ENCODE measurements at places on chromosomes 1 and 21.

DNA sequence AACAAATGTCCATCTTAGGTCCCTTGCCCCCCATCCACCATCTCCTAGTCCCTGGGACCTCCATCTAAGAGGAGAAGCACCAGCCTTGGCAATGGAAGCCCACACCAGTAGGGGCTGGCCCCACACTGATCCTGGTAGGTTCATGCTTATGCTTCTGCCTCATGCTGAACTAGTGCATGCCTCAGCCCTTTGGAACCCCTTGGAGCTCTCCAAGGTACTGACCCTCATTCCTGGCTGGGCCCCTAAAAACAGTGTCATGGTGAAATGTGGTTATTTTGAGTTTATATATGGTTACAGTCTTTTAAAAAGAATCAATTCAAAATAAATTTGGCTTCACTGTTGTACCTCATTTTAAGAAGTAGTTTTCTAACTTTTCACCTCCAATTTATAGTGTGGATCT is 108.3 kb downstream of the HIVEP3 start:
- DNase-seq, result no peak

- DNase-seq, result no peak
Measured at GRCh38 chr1:15283526-15283925, 36.5 kb downstream of the FHAD1 start.

DNA sequence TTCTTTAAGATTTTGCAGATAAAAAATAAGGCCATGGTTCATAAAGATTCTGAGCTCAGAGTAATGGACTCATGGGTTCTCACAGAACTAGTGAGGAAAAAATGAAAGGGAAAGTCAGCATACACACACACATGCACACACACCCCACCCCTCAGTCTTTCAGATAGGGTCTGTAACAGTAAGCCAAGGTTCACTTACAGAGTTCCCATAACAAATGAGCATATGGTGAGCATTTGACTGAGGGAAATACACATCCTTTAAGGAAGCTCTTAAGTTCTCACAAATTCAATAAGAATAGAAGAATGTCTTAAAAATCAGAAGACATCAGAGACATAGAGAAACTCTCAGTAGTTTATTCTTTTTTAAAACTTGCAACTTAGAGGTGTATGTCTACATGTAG is 57.9 kb downstream of the NTMT2 start:
- no peak for DNase-seq

DNA sequence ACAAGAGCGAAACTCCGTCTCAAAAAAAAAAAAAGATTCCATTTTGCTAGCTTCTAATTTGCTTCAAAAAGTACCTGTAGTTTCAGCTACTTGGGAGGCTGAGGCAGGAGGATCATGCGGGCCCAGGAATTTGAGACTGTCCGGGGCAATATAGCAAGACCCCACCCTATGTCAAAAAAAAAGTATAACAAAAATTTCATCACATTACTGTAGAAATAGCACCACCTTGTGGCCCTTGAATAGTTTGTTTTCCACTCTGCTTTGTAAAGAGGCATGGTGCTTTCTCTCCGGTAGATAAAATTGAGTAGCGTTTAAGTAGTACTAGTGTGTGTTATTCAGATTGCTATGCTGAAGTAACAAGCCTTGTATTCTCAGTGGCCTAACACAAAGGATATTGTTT is 18.2 kb upstream of the MSTO1 start:
- DNase-seq, result no peak

DNA sequence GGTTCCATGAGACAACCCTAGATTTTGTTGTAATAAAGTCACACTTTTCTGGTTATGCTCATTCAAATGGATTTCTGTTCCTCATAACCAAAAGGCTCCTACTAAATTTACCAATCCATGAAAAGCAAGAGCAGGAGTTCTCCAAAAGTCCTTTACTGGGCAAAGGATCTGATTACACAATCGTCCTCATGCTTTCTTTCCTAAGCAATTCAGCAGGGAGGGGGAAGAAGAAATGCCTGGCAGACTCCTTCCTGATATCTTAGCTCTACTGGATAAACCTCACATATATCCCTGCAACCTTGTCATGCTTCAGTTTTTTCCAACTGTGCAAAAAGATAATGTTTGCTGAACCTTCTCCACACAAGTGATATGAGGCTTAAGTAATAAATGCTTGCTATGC is 67.6 kb upstream of the GUCA2B start:
- peak; percentile 12 for DNase-seq

GRCh38 chr1:168960595-168960994 is 145.9 kb upstream of the ATP1B1 start:
- DNase-seq, result no peak

GRCh38 chr1:229950020-229950419 is 117.0 kb upstream of the GALNT2 start:
- DNase-seq, result no peak

DNA sequence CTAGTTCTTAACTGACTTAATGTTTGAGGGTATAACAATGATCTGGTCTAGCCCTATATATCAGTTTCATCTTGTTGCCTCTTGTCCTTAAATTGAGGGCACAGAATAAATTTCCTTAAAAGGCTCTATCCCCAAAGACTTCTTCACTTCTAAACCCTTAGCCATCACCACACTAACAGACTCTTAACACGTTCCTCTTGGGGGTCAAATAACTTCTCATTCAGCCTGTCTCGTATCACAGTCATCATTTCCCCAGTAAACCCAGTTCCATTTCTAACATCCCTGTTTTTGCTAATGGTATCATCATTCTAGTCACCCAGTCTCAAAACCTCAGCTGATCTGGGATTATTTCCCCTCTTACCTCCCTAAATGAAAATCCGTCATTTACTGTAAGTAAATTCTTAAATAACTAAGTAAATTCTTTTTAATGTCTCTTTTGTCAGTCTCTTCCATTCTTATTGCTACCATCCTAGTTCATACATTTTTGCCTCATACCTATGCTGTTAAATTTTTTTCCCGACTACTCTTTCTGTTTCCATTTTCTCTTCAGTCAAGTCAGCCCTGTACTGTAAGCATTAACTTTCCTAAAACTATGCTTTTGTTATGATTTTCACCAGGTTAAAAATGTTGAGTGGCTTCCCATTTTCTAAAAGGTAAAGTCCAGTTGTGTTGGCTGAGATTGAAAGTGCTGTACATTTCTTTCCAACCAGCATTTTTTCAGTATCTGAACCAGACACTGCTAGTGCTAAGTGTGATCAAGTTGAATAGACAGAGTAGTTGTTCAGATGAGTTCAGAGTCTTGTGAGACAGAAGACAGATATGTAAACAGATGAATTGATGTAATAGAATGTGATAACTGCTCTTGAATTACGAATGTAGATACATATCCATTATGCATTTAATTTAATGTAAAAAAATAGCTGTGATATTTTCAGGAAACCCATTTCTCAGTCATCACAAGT is 6.9 kb downstream of the CTTNBP2NL start:
- DNase-seq, result no peak

- DNase-seq, result no peak
Measured at GRCh38 chr1:66251546-66251945, 282.4 kb upstream of the SGIP1 start.

DNA sequence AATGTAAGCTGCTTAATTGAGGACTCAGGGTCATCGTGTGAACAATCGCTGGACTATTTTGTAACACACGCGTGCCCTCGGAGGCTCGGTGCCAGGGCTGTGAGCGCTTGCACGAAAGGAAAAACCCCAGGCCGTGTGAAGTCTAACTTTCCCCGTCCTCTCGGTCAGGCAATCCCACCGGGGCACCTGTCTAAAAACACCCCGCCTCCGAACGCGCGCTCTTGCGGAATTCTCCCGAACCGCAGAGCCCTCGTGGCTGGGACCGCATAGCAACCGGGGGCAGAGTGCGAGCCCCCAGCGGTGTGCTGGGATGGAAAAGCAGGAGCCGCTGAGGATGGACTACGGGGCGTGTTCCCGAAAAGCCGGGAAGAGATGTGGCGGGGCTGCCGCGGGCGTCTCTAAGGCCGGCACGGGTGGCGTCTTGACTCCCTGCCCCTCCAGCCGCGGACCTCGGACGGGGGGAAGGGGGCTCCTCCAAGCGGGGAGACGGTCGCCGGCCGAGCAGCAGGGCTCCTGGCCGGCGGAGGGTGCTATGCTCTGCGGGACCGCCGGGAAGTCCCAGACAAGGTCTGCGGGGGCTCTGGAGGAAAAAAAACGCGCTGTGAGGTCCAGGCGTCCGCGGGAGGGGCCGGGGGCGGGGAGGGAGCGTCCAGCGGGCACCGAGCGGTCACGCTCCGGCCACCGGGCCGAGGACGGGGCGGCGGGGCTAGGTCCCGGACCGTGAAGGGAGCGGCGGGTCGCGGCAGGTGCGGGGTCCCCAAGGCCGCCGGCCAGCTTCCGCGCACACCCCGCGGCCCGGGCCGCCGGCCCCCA is 936 bp downstream of the ZBTB21 start:
- peak; percentile 55 for DNase-seq

- no peak for DNase-seq
Measured at GRCh38 chr1:116064616-116065015, 46.6 kb upstream of the MAB21L3 start.

DNA sequence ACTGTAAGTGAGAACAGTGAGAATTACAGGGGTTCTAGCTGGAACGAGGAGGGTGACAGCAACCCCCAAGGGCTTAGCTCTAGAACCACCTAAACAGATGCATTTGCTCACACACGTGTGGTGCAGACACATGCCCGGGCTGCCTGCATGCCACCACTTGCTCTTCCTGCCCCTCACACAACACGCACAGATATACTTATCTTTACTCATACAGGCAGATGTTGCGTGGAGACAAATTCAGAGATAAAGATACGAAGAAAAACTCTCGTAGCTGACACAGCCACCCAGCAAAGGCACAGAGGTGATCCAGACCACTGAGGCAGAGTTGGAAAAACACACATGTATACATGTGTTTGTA is 13.5 kb downstream of the VANGL1 start:
- no peak for DNase-seq

DNA sequence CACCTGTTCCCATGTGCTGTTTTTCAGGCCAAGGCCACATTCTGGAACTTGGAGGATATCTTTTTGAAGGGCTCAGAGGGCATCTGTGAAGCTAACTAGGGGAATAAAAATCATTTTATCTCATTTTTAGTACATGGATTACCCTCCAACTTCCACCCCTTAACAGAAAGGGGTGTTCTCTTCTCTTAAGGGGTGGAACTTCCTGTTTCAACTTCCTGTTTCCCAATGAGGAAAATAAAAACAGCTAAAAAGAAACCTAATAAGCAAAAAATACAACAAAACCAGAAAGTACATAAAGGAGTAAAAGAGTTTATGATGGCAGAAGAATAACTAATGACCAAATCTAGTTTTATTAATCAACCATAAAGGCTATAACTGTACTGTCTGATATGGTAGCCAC is 24.8 kb upstream of the SLC22A15 start:
- DNase-seq, result no peak

DNA sequence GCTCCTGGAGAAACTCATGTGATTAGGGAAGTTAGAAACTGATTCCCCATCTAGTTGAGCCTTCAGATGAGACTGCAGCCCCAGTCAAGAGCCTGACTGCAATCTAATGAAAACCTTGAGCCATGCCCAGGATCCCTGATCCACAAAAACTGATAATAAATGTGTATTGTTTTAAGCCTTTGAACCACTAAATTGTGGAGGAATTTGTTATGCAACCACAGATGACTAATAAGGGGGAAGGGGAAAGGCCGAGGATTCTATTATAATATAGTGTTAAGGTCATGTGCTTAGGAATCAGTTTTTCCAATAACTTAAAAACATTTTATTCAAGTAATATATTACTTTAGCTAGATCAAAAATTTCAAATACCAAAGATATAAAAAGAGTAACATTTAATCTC is 52.8 kb upstream of the USP25 start:
- DNase-seq, result no peak
